ENCODE measurements at places on chromosomes 12 and 14. TPM values are rescaled to one million over a fixed set of nuclear protein-coding genes. Genes with fewer than 3 reads are reported as not detected.
A peak's percentile ranks its signal among the peaks of the same experiment; 100 is the strongest.

Gene MORN3
- not detected for total RNA-seq

- DNase-seq: no peak
Measured at GRCh38 chr14:55059333-55059732, 7.9 kb downstream of the MAPK1IP1L start.

- DNase-seq: no peak
Measured at GRCh38 chr12:58496411-58497190, 423.7 kb downstream of the LRIG3 start.

DNA sequence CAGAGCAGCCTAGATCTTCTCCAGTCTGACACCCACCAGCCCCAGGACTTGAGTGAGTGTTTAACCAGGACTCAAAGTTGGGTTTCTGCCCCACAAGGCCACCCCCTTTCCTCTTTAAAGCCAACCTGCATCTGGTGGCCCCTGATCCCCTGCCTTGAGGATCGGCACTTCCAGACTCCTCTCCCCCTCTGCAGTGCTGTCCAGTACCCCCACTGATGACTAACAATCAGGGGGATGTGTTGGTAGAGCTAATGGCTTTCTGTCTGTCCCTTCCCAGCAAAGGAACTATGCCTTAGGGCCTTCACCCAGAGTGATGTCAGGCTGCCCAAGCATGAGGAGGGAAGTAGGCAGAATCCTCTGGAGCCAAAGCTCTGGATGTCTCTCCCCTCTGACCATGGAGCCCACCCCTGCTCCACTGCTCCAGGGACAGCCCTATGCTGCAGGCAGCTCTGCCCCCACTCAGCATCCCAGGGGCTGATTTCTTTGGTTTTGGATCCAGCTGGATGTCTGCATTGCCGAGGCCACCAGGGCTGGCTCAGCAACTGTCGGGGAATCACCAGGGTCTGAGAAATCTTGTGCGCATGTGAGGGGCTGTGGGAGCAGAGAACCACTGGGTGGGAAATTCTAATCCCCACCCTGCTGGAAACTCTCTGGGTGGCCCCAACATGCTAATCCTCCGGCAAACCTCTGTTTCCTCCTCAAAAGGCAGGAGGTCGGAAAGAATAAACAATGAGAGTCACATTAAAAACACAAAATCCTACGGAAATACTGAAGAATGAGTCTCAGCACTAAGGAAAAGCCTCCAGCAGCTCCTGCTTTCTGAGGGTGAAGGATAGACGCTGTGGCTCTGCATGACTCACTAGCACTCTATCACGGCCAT, 42.9 kb downstream of the DAD1 start:
- DNase-seq: no peak

DNA sequence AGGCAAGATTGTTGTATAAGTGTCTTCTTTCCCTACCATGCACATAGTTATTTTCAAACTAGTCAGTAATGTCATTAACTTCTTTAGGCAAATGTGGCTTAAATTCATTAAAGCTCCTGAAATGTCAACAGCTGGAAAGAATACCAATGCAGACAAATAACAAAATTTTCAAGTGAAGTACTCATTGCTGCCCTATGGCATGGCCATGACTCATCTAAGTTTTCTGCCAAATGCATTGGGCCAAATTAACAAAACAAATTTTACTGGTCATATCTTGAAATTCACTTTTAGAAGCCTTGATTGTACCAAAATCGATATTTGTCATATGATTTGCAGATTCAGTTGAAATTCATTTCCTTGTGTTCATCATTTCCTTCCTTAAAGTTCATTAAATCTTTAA, 915.9 kb downstream of the SLC6A15 start:
- no peak for DNase-seq

DNA sequence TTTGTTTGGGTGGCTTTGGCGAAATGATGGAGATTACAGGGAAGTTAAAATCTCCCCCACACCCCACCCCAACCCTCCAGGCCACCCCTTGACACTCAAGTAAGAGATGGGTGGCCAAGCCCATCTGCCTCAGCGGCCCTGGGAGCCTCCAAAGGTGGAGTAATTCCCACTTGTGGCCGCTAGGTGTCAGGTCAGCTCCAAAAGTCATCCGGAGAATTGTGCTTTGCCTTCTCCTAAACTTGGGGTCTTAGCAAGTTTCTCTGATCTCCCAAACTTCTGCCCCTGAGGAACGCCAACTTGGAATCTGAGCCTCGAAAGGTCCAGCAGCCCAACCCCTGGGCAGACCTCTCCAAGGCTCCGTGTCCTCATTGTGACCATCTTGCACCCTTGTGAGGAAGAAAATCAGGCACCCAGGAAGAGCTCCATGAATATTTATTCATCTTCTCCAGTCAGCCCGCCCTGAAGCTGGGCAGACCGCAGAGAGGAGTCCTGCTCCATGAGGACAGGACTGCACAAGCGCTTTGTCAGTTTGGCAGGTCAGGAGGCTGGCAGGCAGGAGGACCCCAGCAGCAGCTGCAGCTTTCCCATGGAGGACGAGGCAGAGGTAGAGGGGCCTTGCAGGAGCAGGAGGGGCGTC, 46.7 kb downstream of the LRRC74A start:
- peak; percentile 64 for DNase-seq

DNA sequence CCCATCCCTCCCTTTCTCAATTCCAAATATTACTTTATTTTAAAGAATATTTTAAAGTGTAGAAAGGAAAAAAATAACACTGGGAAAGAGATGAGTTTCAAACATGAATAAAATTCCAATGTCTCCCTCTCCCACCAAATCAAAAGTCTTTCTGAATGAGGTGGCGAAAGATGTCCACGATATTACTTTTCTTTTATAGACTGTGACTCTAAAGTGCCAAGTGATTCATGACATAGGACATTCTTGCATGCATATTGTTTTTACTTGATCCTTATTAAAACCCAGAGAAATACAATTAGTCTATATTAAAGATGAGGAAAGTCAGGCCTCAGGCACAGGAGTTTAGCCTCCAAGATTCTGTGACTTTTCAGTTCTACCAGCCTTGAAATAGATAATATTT, 16.0 kb upstream of the LUM start:
- DNase-seq: no peak

GRCh38 chr12:110253176-110253575, 27.9 kb upstream of the ATP2A2 start:
- DNase-seq: peak; percentile 83

Data from aorta (tissue), 5 donors.